ENCODE measurements at places on chromosomes 1 and 21. TPM values are rescaled to one million over a fixed set of nuclear protein-coding genes. Genes with fewer than 3 reads are reported as not detected.

The KRTAP12-2 gene
- not detected for total RNA-seq

The OR2T2 gene
- total RNA-seq: not detected

- no peak for DNase-seq
Measured at GRCh38 chr1:109388208-109388711, 9.5 kb downstream of the SORT1 start.

DNA sequence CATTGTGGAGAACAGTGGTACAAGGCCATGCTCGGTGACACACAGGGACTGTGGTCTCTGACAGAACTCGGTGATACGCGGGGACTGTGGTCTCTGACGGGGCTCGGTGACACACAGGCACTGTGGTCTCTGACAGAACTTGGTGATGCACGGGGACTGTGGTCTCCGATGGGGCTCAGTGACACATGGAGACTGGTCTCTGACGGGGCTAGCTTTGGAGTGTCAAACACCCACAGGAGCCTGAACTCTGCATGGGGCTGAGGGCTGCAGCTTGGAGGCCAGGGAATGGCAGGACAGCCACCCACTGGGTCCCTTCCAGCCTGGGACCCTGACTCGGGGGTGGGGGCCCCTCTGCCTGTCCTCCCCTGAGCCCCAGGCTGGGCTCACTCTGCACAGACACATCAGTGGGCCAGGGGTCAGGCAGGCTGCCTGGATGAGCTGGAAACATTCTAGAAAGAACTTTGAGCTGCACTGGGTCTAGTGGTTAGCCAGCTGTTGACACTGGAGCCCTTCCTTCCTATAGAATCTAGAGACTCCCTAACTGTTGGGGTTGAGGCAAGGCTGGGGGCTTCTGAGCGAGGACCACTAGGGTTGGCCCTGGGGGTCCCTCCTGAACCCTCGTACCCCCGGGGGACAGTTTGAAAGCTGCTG, 49.8 kb downstream of the DISP3 start:
- DNase-seq: no peak

- no peak for DNase-seq
Measured at GRCh38 chr1:68908316-68908715, 411.4 kb upstream of the DEPDC1 start.

The IGSF8 gene
- total RNA-seq: 35.6 TPM

The ROR1 gene
- 2.7 TPM for total RNA-seq

- DNase-seq: no peak
Measured at GRCh38 chr1:232109391-232109790, 482.8 kb downstream of the DISC1 start.

- no peak for DNase-seq
Measured at GRCh38 chr1:156154317-156154749, 948 bp downstream of the SEMA4A start.

- DNase-seq: no peak
Measured at GRCh38 chr1:154521695-154522094, 19.5 kb upstream of the SHE start.

The S1PR1 gene
- 0.61 TPM for total RNA-seq

The LCE1D gene
- not detected for total RNA-seq

- no peak for DNase-seq
Measured at GRCh38 chr1:245211761-245212160, 57.0 kb downstream of the KIF26B start.

All from HCT116 (cell line).